ENCODE measurements at places on chromosomes 12 and 14.

DNA sequence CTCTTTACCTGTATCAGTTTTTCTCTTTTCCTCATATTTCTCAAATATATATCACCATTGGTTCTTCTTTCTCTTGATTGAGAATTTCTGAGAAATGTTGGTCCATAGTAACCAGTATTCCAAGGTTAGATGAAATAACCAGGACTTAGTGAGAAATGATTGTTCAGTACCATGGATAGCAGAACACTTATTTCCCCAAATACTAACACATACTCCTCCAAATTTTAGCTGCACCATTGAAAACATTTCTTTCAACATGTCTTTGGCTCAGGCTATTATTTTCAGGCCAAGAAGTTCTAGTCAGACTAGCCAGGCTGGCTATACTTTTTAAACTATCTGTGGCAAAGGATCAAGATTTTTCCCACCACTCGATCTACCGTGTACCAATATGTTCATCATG, 113.3 kb downstream of the PTPRO start:
- DNase-seq, result no peak

GRCh38 chr14:101352567-101352966, 208.7 kb upstream of the DIO3 start:
- no peak for DNase-seq

DNA sequence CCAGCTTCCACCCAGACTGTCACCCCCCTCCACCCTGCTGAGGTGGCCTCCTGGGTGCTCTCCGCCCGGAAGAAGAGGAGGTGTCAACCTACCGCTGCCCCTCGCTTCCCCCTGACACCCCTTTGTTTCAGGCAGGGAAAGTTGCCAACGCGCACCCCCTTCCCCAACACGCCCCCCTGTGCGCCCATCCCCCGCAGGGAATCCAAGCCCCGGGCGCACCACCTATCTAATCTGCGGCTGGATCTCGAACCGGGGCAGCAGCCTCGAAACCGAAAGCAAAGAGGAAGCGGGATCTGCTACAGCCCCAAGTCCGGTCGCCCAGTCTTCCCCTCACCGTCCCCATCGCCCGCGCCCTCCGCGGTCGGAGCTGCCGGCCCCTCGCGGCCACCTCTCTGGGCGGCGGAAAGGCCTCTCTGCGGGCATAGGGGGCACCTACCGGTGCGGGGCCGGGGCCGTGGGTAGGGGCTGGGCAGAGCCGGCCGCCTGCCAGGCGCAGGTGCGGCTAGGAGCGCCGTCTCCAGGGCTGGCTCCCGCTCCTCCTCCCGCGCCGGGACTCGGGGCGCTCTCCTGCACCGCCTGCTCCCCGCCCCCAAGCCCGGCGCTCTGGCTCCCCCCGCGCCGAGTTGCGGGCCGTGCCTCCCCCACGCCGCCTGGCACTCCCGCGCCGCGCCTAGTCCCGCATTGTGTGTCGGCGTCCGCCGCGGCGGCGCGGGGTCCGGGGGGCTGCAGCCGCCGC, 18.3 kb upstream of the PLEKHH1 start:
- peak; percentile 61 for DNase-seq

DNA sequence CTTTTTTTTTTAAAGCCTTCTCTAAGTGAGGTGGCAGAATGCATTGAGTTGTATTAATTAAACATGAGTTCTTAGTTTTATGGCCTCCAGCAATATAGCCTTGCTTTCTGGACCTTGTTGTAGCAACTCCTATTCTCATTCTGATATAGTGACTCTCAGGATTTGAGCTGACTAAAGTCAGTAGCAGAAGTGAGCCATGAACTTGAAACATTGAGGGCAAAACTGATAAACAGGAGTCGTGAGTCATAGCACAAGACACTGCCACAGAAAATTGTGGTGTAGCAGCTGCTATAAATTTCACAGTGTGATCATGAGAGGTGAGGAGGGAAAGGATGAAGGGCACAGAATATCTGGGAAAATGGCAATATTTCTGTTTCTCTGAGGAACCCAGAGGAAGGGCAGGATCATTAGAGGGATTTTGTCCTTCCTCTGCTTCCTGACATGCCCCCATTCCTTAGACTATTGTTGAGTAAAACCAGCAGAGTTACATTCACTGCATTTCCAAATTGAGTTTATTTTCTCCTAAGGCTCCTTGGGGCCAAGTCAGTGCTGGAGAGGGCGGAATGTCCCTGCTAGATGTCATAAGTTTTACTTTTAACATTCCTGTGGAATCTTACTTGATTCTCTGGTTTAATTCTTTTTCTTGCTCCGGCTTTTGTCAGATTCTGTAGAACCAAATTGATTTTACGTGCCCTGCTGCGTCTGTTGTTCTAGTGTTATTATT, 7.5 kb downstream of the KLRG1 start:
- DNase-seq, result no peak

GRCh38 chr12:121214166-121214777, 4.3 kb downstream of the P2RX4 start:
- DNase-seq, result no peak

DNA sequence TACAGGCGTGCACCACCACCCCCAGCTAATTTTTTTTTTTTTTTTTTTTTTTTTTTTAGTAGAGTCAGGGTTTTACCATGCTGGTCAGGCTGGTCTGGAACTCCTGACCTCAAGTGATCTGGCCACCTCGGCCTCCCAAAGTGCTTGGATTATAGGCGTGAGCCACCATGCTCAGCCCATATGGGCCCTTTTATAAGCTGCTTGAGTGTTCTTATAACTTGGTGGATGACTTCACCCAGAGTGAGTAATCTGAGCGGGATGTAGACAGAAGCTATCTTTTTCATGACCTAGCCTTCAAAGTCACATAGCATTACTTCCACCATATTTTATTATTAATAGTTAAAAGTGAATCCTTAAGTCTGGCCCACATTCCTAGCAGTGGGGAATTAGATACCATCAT, 16.4 kb downstream of the BBOF1 start:
- DNase-seq, result no peak

- peak; percentile 9 for DNase-seq
Measured at GRCh38 chr12:1929985-1930802, 11.7 kb upstream of the CACNA2D4 start.

- DNase-seq, result no peak
Measured at GRCh38 chr12:65860600-65860999, 36.3 kb downstream of the HMGA2 start.

DNA sequence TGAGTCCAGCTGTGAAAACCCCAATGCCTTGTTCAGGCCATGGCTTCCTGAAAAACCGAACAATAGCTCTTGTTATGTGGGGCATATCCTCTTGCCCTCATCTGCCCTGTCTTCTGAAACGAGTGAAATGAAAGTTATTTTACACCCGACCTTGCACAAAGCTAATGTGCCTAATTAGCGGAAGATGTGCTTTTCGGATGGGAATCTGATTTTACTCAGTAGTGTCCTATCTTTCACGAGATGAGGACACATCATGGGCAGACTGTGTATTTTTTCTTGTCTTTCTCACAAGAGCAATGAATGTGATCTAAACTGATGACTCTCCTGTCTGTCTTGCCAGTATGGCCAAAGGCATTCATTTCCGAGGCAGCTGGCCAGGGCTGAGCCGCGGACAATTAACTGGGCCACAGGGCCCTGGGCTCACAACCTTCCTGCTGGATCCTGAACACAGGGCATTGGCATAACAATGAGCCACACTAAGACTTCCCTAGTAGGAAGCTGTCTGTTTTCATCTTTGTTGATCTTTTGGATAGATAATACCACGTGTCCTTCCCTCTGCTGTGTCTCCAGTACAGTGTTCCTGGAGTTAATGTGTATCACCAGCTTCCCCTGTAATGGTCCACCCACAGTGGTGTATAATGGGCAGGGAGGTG, 86.0 kb upstream of the HIF1A start:
- no peak for DNase-seq

- DNase-seq, result no peak
Measured at GRCh38 chr12:51766067-51766676, 82.3 kb downstream of the FIGNL2 start.

DNA sequence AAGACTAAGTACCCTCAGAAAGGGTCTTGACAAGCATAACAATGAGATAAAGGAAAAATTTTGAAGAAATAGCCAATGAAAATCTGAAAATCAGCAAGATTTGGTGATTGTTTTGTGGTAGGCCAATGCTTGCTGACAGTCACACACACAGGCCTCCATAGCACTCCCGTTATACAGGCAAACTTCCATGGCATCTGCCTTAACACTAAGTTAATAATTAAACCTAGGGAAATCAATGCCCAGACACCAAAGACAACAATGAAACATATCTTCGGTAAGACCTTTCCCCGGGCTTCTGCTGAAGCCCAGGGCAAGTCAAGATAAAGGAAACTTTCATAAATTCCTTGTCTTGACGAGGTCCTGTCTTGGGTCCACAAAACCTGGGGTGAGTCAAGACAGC, 18.6 kb upstream of the RERGL start:
- no peak for DNase-seq

DNA sequence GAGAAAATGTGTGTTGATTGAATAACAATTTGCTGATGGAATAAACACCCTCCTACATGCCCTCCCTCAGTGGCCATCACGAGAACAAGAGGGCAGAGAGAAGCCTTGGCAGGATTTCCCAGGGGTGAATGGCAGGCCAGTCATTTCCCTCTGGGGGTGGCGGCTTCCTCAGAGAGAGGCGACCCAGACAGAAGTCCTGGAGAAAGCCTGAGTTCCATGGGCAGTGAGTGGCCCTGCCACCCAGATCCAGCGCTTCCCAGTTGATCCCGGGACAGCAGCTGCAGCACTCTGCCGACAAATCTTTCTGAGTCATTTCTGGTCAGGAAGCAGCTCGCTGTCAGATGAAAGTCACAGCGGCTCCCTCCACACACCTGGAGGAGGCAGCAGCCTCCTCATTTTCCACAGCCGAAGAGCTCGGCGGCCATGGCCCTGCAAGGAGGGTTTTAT, 123.0 kb downstream of the SCARB1 start:
- DNase-seq, result no peak

- DNase-seq, result no peak
Measured at GRCh38 chr14:76997257-76997970, 31.1 kb downstream of the IRF2BPL start.
